ENCODE measurements at places on chromosomes 16 and 17.

- no peak for DNase-seq
Measured at GRCh38 chr17:79892457-79893241, 53.4 kb upstream of the CBX4 start.

DNA sequence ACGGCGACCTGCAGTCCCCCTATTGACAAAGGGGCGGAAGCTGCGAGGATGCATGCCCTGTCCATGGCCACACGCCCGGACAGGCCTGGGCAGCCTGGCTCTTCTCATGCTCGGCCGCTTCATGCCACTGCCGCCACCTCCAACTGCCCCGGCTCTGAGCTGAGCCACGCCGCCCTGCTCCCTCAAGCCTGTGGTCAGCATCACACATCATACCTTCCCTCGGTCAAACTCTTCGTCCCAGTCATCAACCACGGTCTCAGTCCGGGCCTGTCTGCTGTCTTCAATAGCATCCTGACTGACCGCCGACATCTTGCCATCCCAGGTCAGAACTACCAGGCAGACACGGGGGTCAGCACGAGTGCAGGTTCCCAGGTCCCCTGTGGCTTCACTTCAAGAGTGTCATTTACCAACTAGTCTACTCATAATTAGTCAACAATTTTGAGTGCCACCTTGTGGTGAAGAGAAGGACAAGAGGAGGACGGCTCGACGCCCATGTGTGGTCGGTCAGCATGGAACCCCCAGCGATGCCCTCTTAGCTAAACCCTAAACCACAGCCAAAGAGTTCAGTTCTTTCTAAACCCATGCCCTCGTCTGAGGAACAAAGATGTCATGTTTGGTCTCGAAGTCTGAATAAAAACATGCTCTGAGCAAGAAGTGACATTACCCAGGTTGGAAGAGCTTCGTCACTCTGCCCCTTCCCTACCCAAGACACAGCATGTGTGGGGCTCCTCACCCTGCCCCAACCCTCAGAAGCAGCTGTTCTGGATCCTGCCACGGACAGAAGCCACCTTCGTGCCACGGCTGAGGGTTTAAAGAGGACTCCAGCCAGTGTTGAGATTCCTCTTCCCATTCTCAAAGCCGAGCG, 16.9 kb upstream of the CYTH1 start:
- DNase-seq: peak; percentile 24

- DNase-seq: no peak
Measured at GRCh38 chr16:6918646-6919045, 414.0 kb upstream of the RBFOX1 start.

DNA sequence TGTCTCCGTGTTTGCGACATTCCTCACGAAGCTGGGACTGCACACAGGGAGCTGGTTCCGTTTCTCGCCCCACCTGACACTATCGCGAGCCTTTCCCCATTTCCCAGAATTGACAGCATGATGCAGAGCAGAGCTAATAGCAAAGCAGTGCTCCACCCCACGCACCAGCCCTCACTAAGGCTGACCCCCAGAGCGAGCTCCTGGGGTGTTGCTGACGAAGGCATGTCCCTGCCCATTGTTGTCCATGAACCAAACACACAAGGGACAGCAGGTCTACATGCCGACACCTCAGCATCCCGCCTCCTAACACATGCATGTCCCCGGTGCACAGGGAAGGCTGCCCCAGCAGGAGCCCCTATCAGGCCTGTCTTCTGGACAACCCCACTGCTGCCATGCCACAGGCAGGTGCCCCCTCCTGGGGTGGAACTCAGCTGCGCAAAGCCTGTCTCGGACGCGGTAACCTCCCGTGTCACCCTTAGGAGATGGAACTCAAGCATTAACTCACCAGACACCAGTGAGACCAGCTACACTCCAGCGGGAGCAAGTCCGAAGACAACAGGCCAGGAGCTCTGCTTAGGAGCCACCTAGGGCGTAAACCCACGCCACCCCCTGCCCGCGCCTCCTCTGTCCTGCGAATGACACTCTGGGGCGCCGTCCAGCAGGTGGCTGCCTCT, 16.9 kb upstream of the TRAP1 start:
- no peak for DNase-seq

DNA sequence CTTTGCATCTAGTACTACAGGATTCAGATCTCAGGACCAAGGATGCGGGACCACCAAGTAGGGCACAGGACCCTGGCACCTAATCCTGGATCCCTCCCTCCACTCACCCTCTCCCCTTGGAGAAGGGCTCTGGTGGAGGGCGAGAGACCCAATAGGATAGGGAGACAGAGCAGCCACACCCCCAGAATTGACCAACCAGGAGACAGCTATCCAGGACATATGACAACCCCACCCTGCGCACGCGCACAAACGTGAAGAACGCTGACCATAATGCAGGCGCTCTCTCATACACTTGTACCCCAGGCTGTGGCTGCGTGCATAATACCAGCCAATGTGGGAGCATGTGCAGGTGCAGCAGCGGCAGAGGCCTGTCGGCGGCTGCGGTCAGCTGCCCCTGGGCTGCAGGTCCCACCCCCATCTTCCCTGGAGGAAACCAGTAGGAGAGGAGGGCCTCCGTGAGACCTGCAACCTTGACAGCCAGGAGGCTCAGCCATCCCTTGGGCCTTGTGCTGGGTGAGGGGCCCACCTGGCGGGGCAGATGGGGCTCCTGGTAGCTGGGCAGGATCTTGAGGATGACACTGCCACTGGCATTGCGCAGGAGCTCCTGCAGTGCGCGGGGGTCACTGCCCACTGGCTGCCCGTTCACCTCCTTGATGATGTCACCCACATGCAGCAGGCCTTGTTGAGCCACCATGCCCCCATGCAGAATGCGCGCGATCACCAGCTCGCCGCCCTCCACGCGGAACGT, 25.4 kb downstream of the MPP2 start:
- DNase-seq: no peak

- no peak for DNase-seq
Measured at GRCh38 chr16:46822270-46822669, 8.7 kb downstream of the C16orf87 start.

GRCh38 chr16:85571563-85571812, 41.6 kb upstream of the GSE1 start:
- DNase-seq: no peak

DNA sequence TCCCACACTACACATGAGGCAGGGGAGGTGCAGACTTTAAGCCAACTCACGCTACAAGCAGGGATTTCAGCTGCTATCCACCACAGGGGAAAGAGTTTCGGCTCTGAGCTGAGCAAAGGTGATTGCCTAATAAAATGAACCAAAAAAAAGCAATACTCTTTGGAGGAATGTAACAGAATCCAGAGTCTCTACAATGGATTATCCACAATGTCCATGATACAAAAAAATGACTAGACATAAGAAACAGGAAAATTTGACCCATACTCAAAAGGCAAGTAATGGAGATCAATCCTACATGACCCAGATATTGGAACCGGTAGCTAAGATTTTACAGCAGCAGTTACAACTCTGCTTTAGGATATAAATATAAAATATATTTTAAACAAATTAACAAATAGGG, 19.0 kb upstream of the TMEM204 start:
- no peak for DNase-seq

DNA sequence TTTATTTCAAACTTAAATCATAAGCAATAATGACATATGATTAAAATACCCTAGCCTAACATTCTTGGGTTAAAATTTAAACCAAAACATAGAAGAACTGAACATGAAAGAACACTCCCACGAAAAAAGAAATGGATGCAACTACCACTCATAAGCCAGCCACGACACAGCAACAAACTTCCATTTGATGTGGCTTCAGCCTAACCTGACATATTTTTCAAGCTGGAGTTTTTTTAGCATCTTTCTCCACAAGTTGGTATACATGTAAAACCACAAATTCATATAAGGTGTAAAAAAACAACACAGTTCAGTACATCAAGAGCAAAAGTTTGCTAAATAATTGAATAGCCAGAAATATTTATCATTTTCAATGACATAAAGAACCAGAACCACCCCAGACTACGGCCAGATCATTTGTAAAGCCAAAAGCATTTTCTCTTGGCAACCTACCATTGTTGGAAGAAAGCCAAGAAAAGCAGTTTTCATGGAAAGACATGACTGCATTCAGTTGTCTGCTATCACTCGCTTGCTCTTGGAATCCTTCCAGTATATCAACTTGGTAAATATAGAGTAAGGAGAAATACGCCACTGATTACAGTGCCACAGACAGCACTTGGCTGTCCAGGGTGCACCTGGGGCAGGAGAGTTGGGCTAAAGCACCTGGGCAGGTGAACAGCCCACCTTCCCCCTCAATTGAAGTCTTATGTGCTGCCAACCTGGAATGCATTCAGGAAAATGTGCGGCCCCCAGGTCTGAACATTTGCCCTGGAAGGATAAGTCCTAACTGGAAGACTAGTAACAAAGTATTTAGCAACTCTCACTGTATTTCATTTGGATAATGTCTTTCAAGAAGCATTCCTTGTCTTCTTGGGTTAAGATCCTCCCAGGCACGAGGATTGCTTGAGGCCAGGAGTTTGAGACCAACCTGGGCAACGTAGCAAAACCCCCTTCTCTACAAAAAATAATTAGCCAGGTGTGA, 60.5 kb downstream of the CREBBP start:
- DNase-seq: peak; percentile 84

GRCh38 chr17:58273453-58274104, 7.2 kb downstream of the MPO start:
- DNase-seq: no peak

DNA sequence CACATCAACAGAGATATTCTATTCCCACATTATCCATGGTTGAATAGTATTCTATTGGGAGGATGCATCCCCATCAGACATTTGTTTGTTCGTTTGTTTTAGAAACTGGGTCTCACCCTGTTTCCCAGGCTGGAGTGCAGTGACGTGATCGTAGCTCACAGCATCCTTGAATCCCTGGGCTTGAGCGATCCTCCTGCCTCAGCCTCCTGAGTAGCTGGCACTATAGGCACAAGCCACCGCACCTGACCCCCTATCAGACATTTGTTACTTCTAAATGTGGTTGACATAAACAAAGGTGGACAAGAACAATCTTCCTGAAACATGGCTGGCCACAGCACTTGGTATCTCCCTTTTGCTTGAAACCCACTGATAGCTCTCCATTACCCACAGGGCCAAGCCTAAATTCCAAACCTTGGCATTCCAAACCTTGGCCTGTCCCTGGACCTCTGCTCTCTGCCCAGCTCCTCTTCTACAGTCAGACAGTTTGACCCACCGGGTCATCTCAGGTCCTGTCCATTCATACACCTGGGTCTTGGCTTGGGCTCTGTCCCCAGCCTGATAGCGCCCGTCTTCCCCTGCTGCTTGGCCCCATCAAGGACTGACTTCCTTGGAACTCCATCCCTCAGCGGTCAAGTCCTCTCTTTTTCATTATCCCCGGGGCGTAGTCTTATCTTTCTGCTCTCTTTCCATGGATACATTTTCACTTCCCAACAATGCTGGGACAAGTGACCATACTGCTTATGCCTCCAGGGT, 1.5 kb upstream of the PRR29 start:
- DNase-seq: no peak

DNA sequence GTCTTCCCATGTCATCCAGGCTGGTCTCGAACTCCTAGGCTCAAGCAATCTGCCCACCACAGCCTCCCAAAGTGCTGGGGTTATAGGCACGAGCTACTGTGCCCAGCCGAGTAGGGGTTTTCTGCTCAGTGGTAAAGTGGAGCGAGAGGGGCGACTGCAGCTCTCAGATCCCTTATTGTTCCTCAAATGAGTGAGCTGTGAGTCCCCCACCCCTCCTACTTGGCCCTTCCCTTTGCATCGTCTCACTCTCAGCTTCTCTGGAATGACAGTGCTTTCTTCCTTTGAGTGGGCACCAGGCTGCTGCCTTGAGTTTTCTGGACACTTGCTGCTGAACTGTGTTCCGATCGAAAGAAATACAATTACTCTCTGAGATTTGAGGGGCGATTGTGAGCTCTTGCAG, 63.5 kb downstream of the MSI2 start:
- DNase-seq: no peak

GRCh38 chr17:68161644-68162428, 86.0 kb upstream of the AMZ2 start:
- peak; percentile 40 for DNase-seq

DNA sequence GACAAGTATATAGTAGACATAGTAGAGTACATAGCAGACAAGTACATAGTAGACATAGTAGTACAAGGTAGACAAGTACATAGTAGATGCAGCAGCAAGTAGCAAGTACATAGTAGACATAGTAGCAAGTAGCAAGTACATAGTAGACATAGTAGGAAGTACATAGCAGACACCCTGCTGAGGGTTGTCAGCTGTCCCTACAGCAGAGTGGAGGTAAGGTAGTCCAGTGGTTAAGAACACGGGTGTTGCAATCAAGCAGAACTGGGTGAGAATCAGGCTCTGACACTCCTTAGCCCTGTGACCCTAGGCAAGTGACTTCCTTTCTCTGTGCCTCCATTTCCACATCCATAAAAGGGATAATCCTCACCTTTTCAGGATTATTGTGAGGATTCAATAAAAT, 94.7 kb downstream of the NOG start:
- no peak for DNase-seq

DNA sequence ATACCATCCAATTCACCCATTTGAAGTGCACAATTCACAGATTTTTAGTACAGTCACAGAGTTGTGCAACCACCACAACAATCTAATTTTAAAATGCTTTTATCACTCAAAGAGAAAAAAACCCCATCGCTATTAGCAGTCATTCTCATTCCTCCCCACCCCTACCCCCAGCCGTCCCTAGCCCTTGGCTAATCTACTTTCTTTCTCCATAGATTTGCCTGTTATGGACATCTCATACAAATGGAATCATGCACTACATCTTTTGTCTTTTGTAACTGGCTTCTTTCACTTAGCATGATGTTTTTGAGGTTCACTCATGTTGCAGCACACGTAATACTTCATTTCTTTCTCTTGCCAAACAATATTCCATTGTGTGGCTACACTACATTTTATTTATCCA, 20.4 kb downstream of the LYRM9 start:
- no peak for DNase-seq

All from Caki2 (cell line).